OCI-LY7 (cell line): ENCODE measurements at places on chromosomes 16 and 17. TPM values are rescaled to one million over a fixed set of nuclear protein-coding genes. Genes with fewer than 3 reads are reported as not detected.

IGSF6 gene
- total RNA-seq: 0.22 and 0.30 TPM in 2 replicates

DNA sequence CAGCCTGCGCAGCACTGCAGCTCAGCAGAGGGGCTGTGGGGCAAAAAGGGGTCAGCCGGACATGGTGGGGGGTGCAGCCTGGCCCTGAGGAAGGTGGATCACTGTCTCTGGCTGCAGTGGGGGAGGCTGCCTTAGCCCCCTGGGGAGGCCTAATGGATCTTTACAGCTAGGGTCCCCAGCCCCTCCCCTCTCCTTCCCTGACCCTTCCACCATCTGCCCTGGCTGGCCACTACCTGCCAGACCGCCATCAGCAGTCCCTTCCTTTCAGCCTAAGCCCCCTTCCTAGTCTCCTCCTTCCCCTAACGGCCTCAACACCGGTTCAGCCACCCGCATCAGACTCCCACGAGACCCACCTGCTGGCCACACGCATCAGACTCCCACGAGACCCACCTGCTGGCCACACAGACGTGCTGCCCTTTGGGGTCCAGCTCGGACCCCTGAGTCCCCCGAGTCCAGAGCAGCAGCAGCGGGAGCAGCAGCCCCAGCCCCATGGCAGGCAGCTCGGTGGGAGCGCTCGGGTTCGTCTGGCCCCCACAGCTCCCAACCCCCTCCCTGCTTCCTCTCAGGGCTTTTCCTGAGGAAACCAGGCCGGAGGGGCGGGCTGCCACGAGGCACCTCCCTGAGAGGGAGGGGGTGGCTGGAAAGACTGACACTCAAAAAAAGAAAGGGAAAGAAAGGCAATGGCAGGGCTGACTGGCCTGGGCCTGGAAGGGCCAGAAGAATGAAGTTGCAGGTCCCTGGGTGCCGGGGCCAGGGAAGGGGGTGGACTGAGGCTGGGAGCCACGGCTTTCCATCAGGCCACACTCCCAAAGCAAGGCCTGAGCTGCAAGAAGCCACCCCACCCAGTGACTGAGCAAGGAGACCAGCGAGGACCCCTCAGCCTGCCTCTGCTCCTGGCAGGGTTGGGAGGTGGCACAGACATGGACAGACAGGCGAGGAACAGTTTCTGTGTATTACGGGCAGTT, at the start of gene SCARF1:
Gene SCARF1 (minus strand): TSS at position 526 of the 965 bp plus-strand sequence. CDS start 35 bp downstream, at position 491.
- DNase-seq: no peak

KCNJ18 gene
- total RNA-seq: not detected in 2 replicates

- DNase-seq: no peak
Measured at GRCh38 chr16:79429381-79430190, 171.0 kb downstream of the MAF start.

DNA sequence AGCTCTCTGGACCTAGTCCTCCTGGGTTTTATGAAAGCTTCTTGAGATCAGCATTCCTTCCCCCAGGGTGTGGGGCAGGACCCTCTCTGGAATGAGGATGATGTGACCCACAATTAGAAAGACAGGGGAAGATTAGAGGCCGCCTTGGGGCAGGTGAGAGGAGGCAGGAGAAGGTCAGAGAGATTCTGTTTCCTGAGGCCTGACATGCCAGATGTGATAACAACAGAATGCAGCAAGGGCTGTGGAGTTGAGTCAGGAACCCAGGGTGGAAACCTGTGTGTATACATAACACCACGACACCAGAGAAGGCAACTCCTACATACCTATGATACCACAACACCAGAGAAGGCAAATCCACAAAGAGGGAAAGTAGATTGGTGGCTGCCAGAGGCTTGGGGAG, 5.4 kb upstream of the SLC5A10 start:
- no peak for DNase-seq

ZFP3 gene
- total RNA-seq: 0.34 and 0.65 TPM in 2 replicates

GAST gene
- total RNA-seq: not detected in 2 replicates

DNA sequence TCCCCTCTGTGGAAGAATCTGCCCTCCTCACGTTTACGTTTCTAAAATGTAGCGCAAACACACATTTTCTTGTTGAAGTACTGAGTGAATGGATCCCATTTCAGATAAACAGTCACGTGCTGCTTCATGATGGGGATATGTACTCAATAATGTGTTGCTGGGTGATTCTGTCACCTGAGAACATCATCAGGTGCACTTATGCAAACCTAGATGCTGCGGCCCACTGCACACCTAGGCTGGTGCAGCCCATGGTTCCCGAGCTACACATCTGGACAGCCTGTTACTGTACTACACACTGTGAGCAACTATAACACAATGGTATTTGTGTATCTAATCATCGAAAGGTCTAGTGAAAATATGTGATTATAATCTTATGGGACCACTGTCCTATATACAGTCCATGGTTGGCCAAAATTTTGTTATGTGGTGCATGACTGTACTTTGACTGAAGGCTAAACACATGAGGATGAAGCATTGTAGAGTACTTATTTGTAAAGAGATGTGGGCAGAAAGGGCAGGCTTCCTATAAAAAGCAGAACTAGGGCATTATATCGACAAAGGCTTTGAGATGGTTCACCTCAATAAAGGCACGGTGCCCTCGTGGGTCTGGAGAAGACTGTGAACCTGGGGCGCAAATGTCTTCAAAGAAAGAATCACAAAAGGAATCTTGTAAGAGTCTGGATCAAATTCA, 26.3 kb downstream of the MARF1 start:
- DNase-seq: no peak

- no peak for DNase-seq
Measured at GRCh38 chr16:12507366-12507765, 296.3 kb downstream of the CPPED1 start.

DNA sequence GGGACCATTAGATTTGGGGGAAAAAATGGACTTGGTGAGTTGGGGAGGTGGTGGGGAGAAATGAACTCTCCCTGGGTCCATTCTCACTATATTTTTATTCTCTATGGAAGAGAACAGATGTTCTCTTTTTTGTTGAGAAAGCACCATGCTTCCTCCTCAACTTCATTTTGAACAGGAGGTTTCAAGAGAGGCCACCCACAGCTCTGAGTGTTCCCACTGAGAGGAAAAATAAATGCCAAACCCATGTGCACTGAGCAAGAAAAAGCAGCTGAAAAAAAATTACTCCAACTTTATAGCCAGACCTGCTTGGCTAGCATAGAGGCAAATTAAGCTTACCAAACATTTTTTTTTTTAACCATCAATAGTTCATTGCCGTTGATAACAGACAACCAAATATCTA, 883.6 kb downstream of the KCNJ2 start:
- DNase-seq: no peak

GRCh38 chr16:8936421-8936820, 27.3 kb downstream of the USP7 start:
- peak; percentile 66 for DNase-seq

DNA sequence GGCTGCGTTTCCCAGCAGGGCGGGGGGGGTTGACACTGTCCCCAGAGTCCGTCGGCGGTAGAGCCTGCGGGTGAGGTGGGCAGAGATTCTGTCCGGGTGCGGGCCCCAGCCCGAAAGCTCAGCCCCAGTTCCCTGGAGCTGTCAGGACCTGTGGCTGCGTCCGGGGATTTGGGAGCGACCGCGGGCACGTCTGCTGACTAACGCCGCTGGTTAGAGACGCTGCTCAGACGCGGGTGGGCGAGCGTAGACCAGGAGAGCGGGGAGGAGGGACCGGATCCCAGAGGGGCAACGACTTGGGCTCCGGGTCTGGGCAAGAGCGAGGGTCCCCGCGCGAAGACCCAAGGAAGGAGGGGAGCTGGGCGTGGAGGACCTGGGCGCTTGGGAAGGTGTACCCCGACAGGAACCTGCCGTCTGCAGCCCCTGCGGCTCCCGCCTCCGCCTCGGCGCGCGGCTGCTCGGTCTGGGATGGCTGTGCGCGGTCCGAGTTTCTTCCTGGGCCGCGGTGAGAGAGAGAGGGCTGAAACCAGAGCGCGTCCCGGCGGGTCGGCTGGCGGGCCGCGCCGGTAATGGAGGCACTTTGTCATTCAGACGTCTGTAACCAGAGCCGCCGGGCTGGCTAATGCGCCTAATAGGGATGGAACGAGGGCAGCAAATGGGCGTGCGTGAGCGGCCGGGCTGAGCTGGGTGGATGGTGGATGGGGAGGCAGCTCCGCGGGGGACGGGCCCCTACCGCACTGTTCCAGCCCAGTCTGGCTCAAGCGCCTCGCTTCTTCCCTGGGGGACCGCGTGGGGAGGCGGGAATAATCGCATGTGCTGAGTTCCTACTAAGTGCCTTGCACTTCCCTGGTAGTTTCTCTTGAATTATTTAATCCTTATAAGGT, 2.3 kb downstream of the NGFR start:
- no peak for DNase-seq

GRCh38 chr16:68910051-68910450, 66.7 kb downstream of the TANGO6 start:
- no peak for DNase-seq

- peak; percentile 63 for DNase-seq
Measured at GRCh38 chr16:75109732-75110243, 6.8 kb downstream of the LDHD start.

INO80E gene
- total RNA-seq: 129 and 140 TPM in 2 replicates

GRCh38 chr16:22638393-22639206, 127.9 kb downstream of the NPIPB5 start:
- DNase-seq: no peak

HAS3 gene
- 0.29 and 0.31 TPM in 2 replicates for total RNA-seq

GRCh38 chr17:50184611-50185398, 16.6 kb downstream of the COL1A1 start:
- no peak for DNase-seq
